ENCODE measurements at places on chromosomes 2 and 18.
A peak's percentile ranks its signal among the peaks of the same experiment; 100 is the strongest.

- DNase-seq: no peak
Observed at GRCh38 chr18:35467624-35468016, 30.1 kb downstream of the INO80C start.

DNA sequence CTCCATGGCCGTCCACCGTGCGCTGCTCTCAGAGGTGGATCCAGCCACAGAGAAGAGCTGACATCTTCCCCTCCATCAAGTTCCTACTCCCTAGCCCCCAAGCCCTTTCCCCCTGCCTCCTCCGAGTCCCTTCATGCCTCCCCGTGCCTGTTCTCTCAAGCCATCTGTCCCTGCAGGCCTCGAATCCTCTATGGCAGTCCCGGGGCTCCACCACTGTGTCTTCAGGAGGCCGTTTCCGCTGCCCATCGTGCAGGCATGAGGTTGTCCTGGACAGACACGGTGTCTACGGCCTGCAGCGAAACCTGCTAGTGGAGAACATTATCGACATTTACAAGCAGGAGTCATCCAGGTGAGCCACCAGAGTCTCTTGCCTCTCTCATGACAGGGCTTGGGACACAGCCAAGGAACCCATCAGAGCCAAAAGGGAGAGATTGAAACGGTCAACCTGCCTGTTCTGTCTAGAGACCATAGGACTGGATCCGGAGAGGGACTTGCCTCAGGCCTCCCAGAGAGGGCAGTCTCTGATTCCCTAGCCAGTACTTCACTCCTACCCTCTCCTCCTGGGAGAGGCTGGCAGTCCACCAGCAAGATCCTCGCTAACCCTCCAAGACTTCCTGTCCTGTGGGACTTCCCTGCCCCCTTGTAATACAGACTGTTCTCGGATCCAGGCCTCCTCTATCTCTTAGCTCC, 9.7 kb downstream of the UCN start:
- DNase-seq: no peak

- no peak for DNase-seq
Observed at GRCh38 chr18:61901323-61901986, 8.6 kb upstream of the RNF152 start.

GRCh38 chr2:45726188-45726587, 74.7 kb downstream of the PRKCE start:
- DNase-seq: no peak

DNA sequence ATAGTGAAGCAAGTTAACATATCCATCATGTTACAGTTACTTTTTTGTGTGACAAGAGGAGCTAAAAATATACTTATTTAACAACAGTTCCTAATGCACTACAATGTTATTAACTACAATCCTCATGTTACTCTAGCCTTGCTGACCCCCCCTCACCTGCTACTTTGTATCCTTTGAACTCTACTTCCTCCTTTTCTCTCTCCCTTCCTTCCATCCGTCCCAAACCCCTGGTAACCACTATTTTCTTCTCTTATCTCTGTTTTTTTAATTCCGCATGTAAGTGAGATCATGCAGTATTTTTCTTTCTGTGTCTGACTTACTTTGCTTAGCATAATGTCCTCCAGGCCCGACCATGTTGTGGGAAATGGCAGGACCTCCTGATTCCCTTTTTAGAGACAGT, 59.4 kb downstream of the NPAS2 start:
- DNase-seq: no peak

DNA sequence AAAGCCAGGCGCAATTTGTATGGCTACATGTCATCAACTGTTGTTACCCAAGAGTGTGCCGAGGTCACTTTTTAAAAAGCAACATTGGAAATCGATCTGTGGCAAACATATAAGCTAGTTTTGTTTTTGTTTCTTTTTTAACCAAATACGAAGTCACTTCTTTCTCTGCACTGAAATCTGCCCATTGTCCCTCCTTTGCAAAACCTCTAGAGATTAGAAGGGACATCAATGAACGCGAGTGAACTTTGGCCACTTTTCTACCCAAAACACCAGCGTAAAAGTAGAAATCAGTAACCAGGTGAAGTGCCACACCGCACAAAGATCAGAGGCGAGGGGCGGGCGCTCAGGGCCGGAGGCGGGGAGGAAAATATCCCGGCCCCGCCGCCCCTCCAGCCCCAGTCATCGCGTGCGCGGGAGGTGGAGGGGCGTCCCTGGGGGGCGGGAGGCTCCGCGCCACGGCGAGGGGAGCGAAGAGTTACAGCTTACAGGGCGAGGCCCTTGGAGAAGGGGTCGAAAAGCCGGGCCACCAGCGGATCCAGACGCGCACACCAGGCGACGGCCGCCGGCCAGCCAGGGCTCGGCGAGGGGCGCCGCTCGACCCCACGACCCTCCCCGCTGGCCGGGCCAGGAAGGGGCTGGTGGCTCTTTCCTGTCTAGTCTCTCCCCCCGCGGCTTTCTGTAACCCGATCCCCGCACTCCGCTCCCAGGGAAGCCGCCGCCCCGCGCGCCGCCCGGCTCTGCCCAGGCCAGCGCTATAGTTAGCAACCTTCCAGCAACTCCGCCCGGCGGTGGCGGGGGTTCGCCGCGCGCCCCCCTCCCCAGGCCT, 993 bp downstream of the RBMS1 start:
- peak; percentile 39 for DNase-seq

DNA sequence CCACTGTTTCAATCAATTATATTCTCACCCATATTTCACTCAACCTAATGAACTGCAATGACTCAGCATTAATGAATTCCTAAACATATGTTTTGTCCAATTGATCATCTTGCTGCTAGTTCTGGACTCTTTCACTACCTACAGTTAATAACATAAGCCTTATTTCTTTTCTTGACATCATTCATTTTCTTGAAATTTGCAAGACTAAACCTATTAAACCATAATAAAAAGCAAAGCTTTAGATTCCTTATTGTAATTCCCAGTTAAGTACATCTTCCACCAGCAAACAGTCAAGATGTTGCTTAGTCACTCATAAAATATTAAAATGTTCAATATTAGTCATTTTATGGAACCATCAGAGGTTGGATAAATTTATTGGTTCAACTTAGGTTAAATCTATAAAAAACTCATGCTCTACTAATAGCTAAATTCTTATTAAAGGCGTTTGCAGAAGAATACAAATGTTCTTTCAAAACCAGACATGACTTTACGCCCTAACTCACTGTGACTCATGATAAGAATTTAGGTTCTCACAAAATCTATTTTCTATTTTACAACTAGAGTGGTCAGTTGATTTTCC, 599.4 kb downstream of the RNF144A start:
- no peak for DNase-seq

DNA sequence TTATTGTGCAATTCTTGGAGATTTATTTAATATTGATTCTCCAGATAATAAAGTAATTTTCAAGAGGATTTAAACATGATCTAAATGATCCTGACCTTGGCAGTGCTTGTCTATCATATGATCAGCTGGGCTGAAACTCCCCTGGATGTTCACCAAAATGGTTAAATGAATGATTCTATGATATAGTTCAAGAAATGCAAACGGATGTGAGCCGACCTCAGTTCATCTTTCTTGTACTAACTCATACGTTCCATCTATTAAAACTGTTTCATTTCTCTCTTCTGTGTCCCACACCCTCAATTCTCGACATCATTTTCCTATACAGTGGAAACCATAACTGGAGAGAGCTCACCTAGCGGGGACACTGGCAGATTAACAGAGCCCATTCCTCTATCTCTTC, 281.7 kb upstream of the CCDC68 start:
- DNase-seq: no peak

GRCh38 chr2:45814951-45815621, 163.6 kb downstream of the PRKCE start:
- no peak for DNase-seq

GRCh38 chr2:169095621-169096105, 26.3 kb downstream of the DHRS9 start:
- no peak for DNase-seq

DNA sequence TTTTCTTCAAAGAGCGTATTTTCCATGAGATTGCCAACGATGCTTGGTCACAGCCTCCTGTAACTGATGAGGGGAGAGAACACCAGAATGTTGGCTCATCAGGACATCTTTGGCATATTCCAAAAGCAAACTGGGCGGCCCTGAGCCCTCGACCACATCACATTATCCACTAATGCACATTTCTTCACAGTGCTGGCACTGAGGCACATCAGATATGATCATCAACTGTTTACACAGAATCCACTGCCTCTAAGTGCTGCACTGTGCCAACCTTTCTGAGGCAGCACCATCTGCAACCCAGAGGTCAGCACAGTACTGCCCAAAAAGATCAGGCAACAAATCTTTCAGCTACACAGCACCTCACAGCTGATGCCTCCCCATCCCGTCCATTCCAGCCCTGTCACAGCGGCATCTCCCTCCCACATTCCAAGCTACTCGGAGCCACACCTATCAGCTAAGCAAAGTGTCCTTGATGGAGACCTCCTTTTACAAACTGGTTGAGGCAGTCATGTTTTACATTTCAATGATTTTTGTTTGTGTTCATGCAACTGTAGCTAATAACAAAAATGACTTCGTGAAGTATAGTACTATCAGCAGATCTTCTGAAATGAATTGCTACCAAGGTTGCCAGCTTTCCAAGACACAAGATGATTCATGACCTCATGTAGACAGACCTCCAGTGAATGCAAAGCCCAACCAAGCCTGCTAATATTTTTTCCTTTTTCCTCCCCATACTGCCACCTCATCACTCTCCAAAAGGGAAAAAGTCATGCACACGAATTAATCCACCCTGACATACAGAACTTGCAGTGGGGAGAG, 32.3 kb downstream of the MYO5B start:
- no peak for DNase-seq

GRCh38 chr2:74072565-74072964, 75.1 kb downstream of the BOLA3 start:
- DNase-seq: no peak

DNA sequence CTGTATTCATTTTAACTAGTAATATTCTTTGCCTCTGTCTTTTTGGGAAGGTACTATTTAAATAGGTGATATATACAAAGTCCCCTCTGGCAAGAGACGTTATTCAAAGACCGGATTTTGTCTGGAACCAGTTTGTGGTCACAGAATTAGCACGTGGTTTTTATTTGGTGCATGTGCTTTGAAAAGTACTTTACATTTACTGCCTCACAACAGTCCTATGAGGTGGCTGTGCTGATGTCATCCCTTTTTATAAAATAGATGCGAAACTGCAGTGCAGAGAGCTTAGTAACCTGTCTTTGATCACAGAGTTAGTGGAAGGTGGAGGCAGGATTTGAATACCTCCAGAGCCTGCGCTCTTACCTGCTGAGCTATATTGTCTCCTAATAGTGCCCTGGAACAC, 4.0 kb downstream of the LPIN1 start:
- DNase-seq: peak; percentile 10

DNA sequence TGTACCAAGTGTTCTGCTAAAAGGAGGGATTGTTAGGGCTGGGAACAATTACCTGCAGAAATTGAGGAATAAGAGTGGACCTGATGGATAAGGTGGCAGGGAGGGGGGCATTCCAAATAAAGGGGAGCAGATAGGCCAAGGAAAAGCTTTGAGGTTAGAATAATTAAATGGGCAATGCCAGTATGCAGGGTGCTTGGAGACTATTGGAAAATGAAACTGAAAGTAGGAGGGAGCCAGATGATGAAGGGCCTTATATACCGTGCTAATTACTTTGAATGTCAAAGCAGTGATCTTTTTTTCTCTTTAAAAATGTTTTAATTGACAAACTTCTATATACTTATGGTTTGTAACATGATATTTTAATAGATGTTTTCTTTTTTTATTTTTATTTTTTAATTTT, 42.9 kb downstream of the MMADHC start:
- DNase-seq: no peak

DNA sequence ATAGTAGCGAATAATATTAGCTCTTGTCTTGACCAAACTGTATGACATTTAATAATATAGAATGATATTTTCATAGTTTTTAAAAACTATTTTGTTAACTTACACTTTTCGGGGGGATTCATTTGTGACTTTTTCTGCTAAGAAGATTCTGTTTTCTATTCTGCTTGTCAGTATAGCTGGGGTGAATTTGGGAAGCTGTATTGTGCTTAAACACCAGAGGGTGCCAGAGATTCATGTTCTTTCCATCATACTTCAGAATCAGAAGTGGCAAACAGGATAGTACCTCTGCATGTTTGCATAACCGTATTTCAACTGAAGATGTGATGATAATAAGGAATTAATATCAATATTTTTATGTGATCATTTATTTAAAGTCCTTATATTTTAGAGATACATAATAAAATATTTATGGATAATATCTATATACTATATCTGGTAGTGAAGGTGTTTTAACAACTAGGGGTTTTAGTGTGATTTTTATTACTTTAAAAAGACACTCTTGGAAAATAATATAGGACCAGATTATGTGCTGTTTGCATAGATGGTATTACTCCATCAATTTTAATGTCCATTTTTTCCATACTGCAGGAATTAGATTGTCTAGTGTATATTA, 81.0 kb downstream of the TAF4B start:
- DNase-seq: no peak

GRCh38 chr2:53103679-53104078, 663.9 kb upstream of the CHAC2 start:
- no peak for DNase-seq

GRCh38 chr2:143382573-143382972, 253.4 kb downstream of the ARHGAP15 start:
- DNase-seq: no peak

GRCh38 chr2:25347205-25347815, 5.6 kb upstream of the DNMT3A start:
- DNase-seq: no peak

DNA sequence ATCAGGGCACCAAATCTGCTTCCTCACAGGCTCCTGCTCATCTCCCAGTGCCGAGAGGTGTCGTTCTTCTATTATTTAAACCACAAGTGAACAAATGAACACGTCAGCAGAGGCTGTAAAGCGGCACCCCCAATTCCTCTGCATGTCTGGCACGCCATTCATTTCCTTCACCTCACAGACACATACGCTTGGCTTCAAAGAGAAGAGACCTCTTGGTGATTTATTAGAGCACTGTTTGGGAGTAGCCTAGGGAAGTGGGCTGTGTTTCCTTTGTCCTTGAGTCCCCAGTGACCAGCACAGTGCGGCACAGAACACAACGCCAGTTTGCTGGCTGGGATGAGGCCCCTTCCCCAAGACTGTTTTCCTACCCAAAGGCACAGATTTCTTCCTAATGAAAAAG, 184.3 kb upstream of the REV1 start:
- DNase-seq: no peak

DNA sequence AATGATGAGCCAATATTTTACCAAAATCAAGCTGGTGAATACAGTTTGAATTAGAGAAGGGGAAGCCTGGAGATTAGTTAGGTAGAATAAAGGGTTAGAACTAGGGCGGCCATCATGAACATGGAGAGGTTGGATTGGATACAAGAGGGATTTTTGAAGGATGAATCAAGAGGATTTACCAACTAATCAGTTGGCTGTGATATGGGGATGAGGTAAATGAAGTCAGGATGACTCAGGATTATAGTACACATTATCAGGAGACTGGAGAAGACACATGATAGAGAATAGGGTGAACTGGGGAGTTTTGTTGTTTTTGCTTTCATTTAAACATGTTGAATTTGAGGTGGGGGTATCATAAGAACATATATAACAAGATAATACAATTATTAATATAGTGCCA, 73.8 kb upstream of the PROKR1 start:
- no peak for DNase-seq

GRCh38 chr2:170742000-170742399, 26.9 kb downstream of the SP5 start:
- no peak for DNase-seq

GRCh38 chr2:239388236-239389151, 12.3 kb downstream of the HDAC4 start:
- DNase-seq: no peak

GRCh38 chr2:235527806-235528469, 34.1 kb downstream of the AGAP1 start:
- no peak for DNase-seq

- DNase-seq: no peak
Observed at GRCh38 chr2:149246186-149246585, 84.2 kb upstream of the LYPD6 start.
